ENCODE measurements at places on chromosomes 12 and 14. TPM values are rescaled to one million over a fixed set of nuclear protein-coding genes. Genes with fewer than 3 reads are reported as not detected.

GRCh38 chr12:42261708-42262107 lies 23.7 kb upstream of the YAF2 start:
- no peak for DNase-seq

GRCh38 chr14:55819610-55820304 lies 239.8 kb downstream of the KTN1 start:
- DNase-seq, result no peak

- no peak for DNase-seq
Observed at GRCh38 chr12:123657211-123657610, 13.7 kb upstream of the TCTN2 start.

GRCh38 chr12:22201101-22201500 lies 133.4 kb downstream of the ST8SIA1 start:
- no peak for DNase-seq

GRCh38 chr12:52903855-52904508 lies 894 bp downstream of the KRT8 start:
- DNase-seq, result peak; percentile 26

DNA sequence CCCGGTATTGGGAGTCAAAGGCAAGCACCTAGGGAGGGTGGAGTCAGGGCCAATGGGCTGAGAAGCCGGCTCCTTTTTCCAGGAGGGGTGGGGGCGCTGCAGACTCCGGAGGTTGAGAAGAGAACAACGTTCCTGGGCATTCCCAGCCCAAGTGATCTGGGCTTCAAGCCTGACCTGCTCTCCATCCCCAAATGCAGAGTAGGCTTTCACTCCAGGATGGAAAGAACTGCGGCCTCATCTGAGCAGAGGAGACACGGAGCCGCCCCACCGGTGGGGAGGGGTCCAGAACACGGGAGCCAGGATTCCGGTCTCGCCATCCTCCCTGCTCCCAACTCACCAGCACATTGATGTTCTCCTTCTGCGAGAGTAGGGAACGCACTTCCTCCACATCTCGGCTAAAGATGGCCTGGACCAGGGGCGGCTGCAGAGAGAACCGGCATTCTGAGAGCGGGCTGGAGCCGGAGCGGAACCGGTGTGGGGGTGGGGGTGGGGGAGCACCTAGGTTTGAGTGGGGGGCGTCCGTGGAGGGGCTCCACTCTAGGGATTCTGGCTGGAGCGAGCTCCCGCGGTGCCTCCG lies 605 bp downstream of the ANKRD52 start:
- DNase-seq, result no peak

DNA sequence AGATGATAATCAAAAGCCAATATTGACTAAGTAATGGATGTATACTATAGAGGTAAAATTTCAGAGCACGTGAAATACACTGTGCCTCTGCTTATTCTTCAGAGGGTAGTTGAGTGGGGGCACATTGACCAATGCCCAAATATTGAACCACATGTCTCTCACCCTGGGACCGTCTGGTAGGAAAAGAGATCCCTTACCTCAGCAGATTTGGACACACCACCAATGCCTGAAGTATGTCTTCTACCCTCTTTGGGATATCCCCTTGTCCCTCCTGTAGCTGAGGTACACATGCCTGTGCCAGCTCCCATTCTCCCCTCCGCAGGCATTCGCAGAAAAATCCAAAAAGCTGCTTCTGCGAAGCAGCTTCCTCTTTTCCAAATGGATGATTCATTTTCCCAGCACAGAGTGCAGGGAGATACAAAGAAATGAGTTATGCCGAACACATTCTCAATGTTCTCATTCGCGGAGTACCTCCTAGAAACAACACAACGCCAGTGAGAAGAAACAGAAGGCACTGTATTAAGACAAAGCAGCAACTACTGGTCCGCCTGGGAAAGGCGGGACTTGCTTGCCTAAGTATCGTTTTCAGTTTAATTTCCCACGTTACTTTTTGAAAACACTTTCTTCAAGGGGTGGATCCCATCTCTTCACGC lies 691 bp downstream of the ZFYVE26 start:
- no peak for DNase-seq

CEBPE gene
- total RNA-seq, result not detected

ASPG gene
- total RNA-seq, result not detected

KIF26A gene
- total RNA-seq, result 0.33 TPM

MOAP1 gene
- 122 TPM for total RNA-seq

IL31 gene
- not detected for total RNA-seq
